Mesenchymal stem cell (in vitro differentiated cells and primary cell): ENCODE measurements at places on chromosomes 2 and 18.
A peak's percentile ranks its signal among the peaks of the same experiment; 100 is the strongest.

DNA sequence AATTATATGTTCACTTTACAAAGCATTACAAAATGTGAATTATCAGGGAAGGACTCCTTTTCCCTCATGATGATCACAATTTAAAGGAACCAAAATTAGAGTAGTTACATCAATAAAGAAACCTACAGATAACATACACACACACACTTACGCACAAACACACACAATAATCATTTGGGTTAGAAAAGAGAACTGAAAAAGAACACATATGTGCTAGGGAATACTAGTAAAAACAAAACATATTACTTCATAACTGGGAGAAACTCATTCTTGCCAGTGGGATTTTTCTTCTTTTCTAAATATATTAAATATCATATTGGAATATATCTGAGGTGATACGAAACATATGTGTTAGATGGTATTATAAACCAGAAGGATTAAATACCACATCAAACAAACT is 42.3 kb downstream of the FIGN start:
- H3K36me3 ChIP-seq = no peaks in the 10 kb centered on the region
- no peaks in the 10 kb centered on the region for H3K27me3 ChIP-seq
- peaks cover 7% of the 10 kb centered on the region for H3K4me1 ChIP-seq
- no peak for DNase-seq

- no peaks in the 10 kb centered on the region for H3K27me3 ChIP-seq
- no peak for DNase-seq
- H3K36me3 ChIP-seq = peaks cover 62% of the 10 kb centered on the region
- H3K4me3 ChIP-seq = no peak overlapping the region
Observed at GRCh38 chr2:96626553-96626942, 11.6 kb downstream of the KANSL3 start.

DNA sequence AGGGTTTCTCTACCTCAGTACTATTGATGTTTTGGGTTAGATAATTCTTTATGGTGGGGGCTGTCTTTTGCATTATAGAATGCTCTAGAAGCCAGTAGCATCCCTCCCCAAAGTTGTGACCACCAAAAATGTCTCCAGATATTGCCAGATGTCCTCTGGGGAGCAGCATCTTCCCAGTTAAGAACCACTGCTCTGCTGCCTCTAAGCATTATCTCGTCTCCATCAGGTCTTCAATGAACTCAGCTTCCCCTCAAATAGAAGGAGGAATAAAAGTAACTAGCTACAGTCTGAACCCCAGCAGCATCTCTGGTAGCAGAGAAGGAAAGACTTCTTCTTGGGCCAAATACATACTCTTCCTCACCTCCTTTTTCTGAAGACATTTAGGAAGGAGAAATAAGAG is 244.1 kb downstream of the AGPS start:
- no peak for DNase-seq
- H3K36me3 ChIP-seq = no peaks in the 10 kb centered on the region
- peaks cover 8% of the 10 kb centered on the region for H3K27me3 ChIP-seq
- H3K4me1 ChIP-seq = no peaks in the 10 kb centered on the region
- H3K27ac ChIP-seq = no peak overlapping the region
- H3K4me3 ChIP-seq = no peak overlapping the region

- no peaks in the 10 kb centered on the region for H3K36me3 ChIP-seq
- H3K4me3 ChIP-seq = no peak overlapping the region
- H3K27ac ChIP-seq = no peak overlapping the region
- DNase-seq = peak; percentile 17
- H3K27me3 ChIP-seq = no peaks in the 10 kb centered on the region
Observed at GRCh38 chr2:62765619-62766376, 60.3 kb downstream of the EHBP1 start.

- H3K36me3 ChIP-seq = peaks cover 55% of the 10 kb centered on the region
- H3K27me3 ChIP-seq = peaks cover 17% of the 10 kb centered on the region
- peaks cover 31% of the 10 kb centered on the region for H3K4me1 ChIP-seq
- no peak overlapping the region for H3K4me3 ChIP-seq
- no peak for DNase-seq
- no peak overlapping the region for H3K27ac ChIP-seq
Observed at GRCh38 chr2:219506802-219507526, 7.3 kb upstream of the ASIC4 start.

GRCh38 chr2:28993206-28993960 is 12.3 kb downstream of the TOGARAM2 start:
- peaks cover 42% of the 10 kb centered on the region for H3K27me3 ChIP-seq
- H3K36me3 ChIP-seq = no peaks in the 10 kb centered on the region
- no peak for DNase-seq
- H3K4me3 ChIP-seq = no peak overlapping the region
- H3K27ac ChIP-seq = no peak overlapping the region
- H3K4me1 ChIP-seq = no peaks in the 10 kb centered on the region

- no peaks in the 10 kb centered on the region for H3K27me3 ChIP-seq
- no peak overlapping the region for H3K4me3 ChIP-seq
- H3K4me1 ChIP-seq = peaks cover 4% of the 10 kb centered on the region
- H3K27ac ChIP-seq = no peak overlapping the region
- peak; percentile 45 for DNase-seq
Observed at GRCh38 chr2:112751451-112752197, 12.8 kb downstream of the CKAP2L start.

GRCh38 chr2:113755035-113755834 is 1.2 kb downstream of the SLC35F5 start:
- H3K36me3 ChIP-seq = peaks cover 8% of the 10 kb centered on the region
- peaks cover 5% of the 10 kb centered on the region for H3K4me1 ChIP-seq
- H3K27me3 ChIP-seq = no peaks in the 10 kb centered on the region

GRCh38 chr2:212032032-212032431 is 506.6 kb downstream of the ERBB4 start:
- H3K27ac ChIP-seq = peak overlapping the region; percentile 61
- H3K4me3 ChIP-seq = no peak overlapping the region
- H3K4me1 ChIP-seq = no peaks in the 10 kb centered on the region

- H3K27me3 ChIP-seq = no peaks in the 10 kb centered on the region
- no peak for DNase-seq
- no peaks in the 10 kb centered on the region for H3K36me3 ChIP-seq
Observed at GRCh38 chr2:24385366-24385765, 25.0 kb upstream of the ITSN2 start.

- peaks cover 12% of the 10 kb centered on the region for H3K4me1 ChIP-seq
- no peak overlapping the region for H3K27ac ChIP-seq
- peak; percentile 63 for DNase-seq
- H3K36me3 ChIP-seq = no peaks in the 10 kb centered on the region
Observed at GRCh38 chr2:9813312-9814128, 29.8 kb upstream of the TAF1B start.
